ENCODE measurements at places on chromosomes 3 and 15.

- no peak for DNase-seq
These were observed 116.0 kb downstream of the UACA start for GRCh38 chr15:70647396-70647795.

DNA sequence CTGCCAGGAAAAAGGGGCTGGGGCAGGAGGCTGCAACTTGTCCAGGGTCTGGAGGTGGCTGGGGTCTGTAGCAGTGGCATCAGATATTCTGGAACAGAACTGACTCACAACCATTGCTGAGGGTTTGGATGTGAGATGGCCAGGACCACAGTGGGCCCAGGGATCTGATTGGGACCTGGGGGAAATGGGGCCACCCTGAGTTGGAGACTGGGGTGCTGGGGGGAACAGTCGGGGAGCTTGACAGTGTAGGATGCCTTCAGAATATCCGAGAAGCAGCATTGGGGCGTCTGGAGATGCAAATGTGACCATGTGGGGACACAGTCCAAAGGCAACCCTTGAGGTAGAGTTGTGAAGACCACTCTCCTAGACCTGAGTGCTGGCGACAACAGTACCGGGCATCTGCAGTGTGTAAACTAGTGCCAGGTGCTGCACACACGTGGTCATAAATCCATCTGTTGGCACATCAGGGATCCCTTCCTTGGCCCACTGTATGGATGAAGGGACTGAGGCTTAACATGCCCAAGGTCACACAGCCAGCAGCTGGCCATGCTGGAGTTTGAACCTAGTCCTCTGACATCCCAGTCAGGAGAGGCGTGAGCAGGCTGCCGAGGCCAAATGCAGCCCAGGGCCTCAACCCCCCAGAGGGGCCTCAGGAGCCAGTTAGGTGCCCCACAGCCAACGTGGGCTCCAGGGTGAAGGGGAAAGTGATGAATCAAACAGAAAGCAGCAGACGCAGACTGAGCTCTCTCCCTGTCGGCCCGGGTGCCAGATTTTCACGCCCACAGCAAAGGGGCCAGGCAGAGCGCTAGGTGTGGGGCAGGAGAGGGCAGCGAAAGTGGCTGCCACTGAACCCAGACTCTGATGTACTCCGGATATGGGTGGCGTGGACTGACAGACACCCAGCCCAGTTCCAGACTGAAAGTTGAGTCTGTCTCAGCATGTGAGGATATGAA lies 18.8 kb downstream of the HEMK1 start:
- DNase-seq, result no peak

GRCh38 chr3:3631114-3631513 lies 168.1 kb upstream of the LRRN1 start:
- DNase-seq, result no peak

GRCh38 chr3:141108039-141108438 lies 56.9 kb downstream of the SPSB4 start:
- DNase-seq, result no peak

DNA sequence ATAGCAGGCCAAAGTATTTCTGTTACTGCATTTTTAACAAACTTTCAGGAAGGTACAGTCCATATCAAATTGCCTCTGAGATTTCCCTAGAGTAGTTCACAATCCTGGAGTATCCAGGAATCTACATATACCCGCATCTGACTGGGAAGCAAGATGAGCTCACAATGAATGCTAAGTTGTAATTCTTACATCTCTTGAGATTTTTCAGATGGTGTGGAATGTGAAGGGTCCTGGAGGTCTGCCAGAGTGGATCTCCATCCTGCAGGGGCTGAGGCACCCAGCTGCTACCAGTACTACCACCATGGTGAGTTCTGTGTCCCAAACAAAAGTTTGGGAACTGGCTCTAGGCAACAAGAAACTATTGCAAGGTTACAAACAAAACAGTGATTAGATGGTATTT lies 156.7 kb upstream of the CCDC54 start:
- DNase-seq, result no peak

GRCh38 chr3:45139372-45140140 lies 6.6 kb downstream of the CDCP1 start:
- peak; percentile 41 for DNase-seq

DNA sequence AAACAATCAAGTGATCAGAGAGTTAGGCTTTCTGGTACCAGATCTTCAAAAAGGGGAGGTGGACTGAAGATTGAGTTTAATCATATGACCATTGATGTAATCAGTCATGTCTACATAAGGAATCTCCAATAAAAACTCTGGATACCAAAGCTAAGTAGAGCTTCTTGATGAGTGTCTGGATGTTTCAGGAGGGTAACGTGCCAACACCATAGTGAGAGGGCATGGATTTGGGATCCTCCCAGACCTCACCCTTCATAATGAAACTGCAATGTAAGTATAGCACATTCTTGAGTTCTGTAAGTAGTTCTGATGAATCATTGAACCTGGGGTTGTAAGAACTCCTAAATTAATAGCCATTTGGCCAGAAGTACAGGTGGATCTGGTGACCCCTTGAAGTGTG lies 21.3 kb downstream of the PGPEP1L start:
- DNase-seq, result no peak

DNA sequence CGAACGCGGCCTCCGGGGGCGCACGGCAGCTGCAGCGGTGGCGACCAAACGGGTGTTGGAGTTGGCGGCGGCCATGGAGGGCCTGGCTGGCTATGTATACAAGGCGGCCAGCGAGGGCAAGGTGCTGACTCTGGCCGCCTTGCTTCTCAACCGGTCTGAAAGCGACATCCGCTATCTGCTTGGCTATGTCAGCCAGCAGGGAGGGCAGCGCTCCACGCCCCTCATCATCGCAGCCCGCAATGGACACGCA lies 725 bp downstream of the FEM1B start:
- peak; percentile 64 for DNase-seq

DNA sequence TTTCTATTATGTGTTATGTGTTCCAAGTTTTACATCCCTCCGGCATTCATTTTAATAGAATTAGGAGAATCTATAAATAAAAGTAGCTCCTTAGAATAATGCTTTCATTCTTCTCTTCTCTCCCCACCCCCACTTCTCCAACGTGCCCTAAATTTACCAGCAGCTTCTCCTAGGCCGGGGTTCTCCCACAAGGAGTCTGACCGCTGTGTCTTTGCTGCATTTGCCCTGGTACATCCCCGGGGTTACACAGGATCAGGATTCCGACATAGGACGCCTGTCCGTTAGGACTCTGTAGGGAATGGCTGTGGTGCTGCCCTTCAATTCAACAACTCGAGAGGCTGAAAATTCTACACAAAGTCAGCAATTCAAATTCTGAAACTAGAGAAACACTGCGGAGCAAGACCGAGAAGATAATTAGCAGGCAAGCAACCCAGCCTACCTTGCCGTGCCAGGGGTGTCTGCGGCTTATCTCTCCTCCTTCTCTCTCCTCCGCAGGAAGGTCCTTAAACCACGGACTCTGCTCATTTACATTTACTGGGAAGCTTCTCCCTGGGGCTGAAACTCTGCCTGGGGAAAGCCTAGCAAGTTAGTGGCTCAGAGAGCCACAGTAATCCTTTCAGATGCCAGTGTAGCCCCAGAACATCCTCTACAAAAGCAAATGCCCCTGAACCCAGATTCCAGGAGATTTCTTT lies 18.8 kb downstream of the PCSK6 start:
- DNase-seq, result no peak

DNA sequence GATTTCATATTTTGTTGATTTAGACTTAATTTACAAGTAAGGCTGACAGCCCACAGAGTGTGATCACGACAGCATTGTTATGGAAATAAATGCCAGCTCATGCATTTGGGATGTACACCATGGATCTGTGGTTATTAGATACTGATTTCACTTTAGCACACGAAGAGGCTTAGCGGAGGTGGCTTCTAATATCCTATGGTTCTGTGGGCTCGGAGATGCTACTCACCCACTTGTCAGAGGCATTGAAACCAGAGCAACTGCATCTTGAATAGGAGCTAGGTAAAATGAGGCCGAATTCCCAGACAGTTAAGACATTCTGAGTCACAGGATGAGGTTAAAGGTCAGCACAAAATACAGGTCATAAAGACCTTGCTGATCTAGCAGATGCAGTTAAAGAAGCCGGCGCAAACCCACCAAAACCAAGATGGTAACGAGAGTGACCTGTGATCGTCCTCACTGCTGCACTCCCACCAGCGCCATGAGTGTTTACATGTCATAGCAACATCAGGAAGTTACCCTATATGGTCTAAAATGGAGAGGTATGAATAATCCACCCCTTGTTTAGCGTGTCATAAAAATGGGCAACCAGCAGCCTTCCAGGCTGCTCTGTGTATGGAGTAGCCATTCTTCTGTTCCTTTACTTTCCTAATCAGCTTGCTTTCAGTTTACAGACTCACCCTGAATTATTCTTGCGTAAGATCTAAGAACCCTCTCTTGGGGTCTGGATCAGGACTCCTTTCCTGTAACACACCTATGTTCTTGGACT lies 117.5 kb downstream of the PGPEP1L start:
- DNase-seq, result no peak

GRCh38 chr3:59605944-59606534 lies 556.2 kb upstream of the CFAP20DC start:
- DNase-seq, result no peak

DNA sequence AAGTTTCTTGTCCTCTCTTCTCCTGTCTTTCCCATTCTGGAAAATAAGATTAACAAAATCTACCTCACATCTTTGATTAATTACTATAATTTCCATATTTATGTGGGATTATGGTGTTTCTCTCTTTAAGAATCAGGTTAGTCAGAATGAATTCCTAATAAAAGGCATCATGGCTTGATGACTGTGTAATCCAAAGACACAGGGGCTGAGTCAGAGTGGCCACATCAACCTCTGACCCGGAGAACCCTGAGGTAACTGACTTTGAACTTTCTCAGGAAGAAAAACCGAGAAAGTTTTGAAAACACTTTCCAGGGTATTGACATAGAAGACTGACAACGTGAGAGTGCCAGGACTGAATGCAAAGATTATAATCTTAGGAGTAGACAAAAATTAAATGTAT lies 170.3 kb upstream of the MCTP2 start:
- no peak for DNase-seq

- DNase-seq, result no peak
These were observed 114.5 kb downstream of the HERC1 start for GRCh38 chr15:63719281-63719680.

- no peak for DNase-seq
These were observed 51.8 kb downstream of the CYP11A1 start for GRCh38 chr15:74315626-74316025.
